ENCODE measurements at places on chromosomes 3 and 15.

GRCh38 chr3:144771381-144771870 lies 799.8 kb downstream of the DIPK2A start:
- DNase-seq = no peak

DNA sequence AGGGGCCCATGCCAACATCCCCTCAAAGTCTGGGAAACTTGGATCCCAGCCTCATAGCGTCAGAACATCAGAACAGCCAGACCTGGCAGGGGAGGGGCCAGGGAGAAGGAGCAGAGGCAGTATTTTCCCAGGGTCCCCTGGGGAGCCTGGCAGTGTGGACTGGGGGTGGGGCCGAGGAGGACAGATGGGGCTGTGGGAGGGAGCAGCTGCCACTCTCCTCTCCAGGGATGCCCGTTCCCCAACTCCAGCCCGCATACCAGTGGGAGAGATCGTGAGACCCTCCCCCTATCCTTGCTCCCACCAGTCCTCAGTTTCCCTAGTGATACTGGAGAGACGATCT lies 6.5 kb upstream of the DNAJB8 start:
- DNase-seq = no peak

GRCh38 chr3:108125550-108126071 lies 34.8 kb upstream of the CD47 start:
- DNase-seq = peak; percentile 88

DNA sequence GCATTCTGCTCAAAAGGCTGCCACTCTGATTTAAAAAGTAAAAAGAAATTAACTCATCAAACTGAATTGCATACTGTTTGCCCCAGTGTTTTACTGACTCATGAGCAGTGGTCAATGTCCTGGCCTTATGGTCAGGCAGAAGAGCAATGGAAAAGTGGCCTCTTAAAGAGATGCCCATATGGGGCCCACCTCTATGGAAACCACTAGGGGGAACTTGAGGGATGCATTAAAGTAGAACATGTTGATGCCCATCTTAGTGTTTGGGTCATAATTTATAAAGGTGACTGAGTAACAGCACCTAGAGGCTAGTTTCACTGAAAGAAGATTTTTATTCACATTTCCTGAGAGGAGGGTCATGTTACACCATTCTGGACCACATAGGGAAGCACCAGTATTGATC lies 66.5 kb upstream of the RNU6-1 start:
- no peak for DNase-seq

- DNase-seq = no peak
These were observed 71.4 kb downstream of the FBLN2 start for GRCh38 chr3:13620281-13620680.

GRCh38 chr3:122066331-122067213 lies 11.4 kb downstream of the CD86 start:
- DNase-seq = no peak

Data from CD4-positive, alpha-beta T cell treated with Interleukin-15 for 1 hour (primary cell).